ELR (cell line): ENCODE measurements at places on chromosomes 3 and 15.

GRCh38 chr15:36407647-36408046 lies 171.8 kb upstream of the CDIN1 start:
- DNase-seq = peak; percentile 65

GRCh38 chr15:79919090-79919748 lies 22.4 kb upstream of the MTHFS start:
- DNase-seq = no peak

DNA sequence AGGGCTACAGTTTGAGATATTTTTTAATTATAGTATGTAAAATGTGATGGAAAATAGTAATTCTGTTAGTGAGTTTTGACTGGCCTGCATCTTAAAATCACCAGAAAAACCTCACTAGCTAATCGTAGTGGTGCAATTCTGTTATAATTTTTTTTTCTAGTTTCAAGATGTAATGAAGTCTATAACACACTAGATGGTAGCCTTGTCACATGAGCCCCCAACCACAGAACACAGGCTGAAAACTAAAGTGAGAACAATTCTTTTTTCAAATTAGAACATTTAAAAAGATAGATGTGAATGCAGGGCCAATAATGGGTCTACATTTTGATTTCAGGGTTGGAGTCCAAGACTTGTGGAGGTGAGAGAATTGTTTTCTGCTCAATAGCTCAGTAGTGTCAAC lies 83.3 kb upstream of the KCNH8 start:
- no peak for DNase-seq

- DNase-seq = no peak
Observed at GRCh38 chr15:74178326-74179100, 5.0 kb downstream of the ISLR start.

GRCh38 chr3:185709251-185709955 lies 115.4 kb downstream of the IGF2BP2 start:
- no peak for DNase-seq

DNA sequence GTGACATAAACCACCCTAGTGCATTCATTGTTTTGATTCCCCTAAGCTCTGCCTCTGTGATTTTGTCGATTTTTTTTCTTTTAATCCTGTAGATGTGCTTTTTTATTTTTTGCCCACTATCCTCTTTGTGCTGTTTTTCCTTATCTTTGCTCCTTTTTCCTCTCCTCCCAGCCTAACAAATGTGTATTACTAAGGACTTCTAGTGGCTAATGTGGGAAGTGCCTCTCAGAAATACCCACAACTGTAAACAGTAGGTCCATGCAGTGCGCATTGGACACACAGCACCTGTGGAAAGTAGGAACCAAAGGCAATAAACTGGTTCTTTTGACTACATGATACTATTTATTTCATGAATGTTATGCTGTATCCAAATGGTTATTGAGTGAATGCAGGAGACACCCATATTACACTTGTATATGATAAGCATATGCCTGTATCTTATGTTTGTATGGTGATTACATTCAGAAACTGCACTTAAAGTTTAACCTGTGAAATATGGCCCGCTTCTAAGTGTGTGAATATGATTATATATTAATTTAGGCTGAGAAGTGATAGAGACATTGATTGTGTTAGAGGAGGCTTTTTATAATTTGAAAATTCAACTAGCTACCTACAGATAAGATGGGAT lies 147.8 kb downstream of the PLCL2 start:
- DNase-seq = peak; percentile 60

DNA sequence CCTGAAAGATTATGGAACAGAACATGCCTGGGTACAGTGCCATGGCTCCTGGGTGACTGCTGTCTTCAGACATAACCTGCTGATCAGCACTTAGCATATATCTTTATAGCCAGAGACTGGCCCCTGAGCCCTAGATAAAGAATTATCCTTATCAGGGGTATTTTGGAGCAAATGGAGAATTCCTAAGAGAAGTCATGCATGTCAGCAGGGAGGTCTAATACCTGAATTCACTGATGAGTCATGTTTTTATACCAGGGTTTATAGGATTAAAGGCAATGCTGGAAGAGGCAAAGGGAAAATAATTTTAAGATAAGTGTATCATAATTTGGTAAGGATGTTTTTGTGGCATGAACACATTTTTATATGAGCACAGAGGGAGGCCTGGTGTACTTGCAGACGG lies 159.8 kb downstream of the ADAMTSL3 start:
- DNase-seq = no peak

DNA sequence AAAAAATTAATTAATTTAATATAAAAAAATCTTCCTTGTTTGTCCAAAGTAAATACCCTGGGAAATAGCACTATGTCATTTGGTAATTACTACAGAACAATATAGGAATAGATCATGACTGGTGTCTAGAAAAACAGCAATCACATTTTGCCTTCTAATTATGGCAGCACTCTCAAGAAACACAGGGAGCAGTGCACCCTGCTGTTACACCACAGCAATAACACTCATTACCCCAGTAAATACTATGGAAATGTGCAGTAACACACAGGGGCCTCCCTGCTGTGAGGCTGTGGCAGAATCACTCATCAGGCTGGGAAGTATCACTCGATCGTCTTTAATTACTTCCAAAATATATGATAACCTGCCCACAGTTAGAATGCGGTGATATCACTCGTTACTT lies 646.0 kb downstream of the TUSC7 start:
- peak; percentile 0 for DNase-seq

GRCh38 chr3:123341-123740 lies 73.2 kb upstream of the CHL1 start:
- DNase-seq = no peak

DNA sequence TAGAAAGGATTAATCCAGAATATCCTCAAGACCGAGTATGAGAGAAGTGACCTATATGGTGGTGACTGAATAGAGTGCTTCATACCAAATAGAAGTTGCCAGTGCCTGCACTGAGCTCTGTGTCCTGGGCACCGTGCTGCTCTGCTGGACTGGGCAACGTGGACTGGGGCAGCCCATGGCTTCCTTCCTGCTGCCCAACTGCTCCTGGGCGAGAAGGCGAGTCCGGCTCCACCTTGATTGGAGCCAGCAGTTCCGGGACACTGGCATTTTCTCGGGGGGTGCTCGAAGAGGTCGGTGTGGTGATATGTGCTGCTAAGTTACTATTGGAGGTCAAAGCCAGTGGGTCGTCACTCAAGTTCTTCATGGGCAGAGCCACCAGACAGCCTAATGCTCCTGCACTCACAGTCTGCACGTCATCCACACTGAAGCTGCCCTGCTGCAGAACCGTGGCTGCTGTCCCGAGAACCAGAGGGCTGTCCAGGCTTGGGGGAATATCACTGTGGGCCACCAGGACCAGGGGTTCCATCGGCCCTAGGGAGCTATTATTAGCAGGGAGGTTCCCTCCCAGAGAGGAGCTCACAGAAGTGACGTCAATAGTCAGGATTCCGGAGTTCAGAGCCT lies 14.1 kb downstream of the ZXDC start:
- DNase-seq = no peak

DNA sequence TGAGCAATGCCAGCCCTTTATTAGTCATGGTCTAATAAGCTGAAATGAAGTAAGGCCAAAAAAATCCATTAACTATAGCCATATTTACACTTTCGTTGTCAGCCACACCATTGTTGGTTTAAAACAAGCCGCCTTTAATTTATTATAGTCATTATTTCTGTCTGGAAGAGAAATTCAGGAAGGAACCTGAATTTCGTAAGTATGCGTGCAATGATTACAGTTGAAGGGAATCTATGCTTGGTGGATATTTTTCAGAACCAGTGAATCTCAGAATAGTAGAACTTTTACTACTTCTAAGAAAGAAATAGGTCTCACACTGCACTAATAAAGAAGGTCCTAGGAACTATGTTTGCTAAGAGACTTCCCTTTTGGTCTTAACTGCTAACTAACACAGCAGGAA lies 59.1 kb downstream of the FAM43A start:
- DNase-seq = no peak

GRCh38 chr3:141255137-141255845 lies 23.7 kb downstream of the PXYLP1 start:
- DNase-seq = no peak

GRCh38 chr3:192122832-192123594 lies 604.3 kb downstream of the FGF12 start:
- DNase-seq = no peak

GRCh38 chr15:27086149-27086548 lies 115.2 kb downstream of the GABRG3 start:
- no peak for DNase-seq

- DNase-seq = no peak
Observed at GRCh38 chr3:122882361-122882947, 87.6 kb downstream of the SLC49A4 start.

GRCh38 chr3:196049653-196050052 lies 32.2 kb downstream of the TFRC start:
- no peak for DNase-seq

- DNase-seq = peak; percentile 5
Observed at GRCh38 chr15:73233623-73234022, 135.1 kb downstream of the HCN4 start.

- no peak for DNase-seq
Observed at GRCh38 chr15:40298216-40298935, 9.4 kb downstream of the PLCB2 start.

DNA sequence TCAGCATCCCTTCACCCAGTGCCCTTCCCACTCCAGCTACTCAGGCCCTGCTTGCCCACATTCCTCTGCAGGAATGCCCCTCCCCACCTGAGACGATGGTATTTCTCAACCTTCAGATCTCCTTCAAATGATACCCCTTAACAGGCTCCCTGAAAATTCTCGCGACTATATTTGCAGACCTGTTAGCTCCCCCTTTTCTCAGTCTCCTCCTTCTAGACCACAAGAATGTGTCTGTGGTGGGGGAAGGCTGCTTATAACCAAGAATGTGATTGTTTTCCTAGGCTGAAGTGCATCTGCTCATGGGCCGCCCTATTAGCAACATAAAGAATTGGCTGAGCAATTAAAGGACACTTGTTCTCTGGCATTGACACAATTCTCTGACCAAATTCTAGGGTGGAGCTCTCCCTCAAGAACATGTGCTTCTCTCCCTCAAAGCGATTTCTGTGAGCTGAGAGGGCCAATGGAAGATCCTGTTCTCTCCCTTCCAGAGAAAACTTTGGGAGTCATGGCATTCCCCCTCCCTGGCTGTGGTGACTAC lies 19.1 kb upstream of the LIMD1 start:
- DNase-seq = peak; percentile 58

DNA sequence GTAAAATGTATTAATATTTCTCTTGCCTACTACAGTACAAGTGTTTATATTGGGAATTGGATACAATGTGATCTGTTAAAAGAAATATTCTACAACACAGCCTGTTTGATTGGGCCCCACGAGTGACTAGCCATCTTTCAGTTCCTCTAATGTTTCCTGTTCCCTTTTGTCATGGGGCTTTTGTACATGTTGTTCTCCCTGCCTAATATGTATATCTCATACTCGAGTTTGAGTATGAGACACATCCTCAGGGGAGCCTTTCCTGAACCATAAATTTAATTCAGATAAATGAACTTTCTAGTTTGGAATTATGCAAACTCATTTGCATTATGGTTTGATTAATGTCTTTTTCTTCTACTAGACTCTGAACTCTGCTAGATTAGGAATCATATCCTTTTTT lies 65.5 kb downstream of the MEF2A start:
- no peak for DNase-seq

GRCh38 chr3:32457971-32458471 lies 44.6 kb downstream of the CMTM6 start:
- DNase-seq = no peak

DNA sequence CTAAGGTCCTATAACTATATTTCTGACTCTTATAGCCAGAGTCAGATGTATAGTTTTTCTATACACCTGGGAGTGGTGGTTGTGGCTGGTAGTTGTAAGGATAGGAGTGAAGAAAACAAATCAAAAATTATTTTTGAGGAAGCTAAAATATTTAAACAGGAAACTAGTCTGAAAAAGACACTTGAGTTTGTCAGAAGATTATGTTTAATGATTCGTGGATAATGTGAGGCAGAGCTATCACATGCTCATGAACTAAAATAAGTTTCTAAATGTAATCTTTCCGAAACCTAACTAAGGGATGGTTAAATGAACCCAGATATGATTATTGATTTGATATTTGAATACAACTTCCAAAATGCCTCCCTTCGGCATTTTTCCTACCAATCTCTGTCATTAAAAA lies 30.4 kb downstream of the GABRR3 start:
- DNase-seq = no peak

DNA sequence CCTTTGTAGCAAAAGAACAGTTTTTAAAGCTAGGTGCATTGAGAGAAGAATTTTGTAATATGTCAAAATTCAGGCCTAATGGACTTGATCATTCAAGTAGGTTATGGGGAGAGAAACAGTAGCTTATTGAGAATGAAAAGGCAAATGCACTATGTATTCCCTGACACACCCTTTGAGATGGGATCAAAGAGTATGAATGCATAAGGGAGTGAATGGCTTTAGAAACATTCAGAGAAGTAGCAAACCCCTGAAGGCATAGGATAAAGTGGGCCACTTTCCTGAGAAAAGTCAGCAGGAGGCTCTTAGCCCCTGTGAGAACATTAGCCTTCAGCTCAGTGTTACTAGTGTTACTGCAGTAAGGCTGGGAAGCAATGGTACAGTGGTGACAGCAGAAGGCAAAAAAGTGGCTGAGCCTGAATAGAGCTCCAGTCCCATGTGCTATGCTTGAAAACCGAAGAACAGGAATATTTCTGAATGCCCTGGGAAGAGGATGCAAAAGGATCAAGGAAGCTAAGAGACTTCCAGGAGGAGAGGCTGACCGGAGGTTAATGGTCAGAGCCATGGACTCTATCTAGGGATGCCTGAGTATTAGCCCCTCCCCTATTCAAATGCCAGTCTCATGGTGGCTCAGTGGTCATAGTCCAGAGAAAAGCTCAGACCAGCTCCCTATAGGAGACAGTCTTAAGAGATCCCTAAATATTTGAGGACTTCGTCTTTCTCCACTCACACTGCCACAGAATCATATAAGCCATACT lies 218.2 kb upstream of the SGO1 start:
- DNase-seq = no peak

DNA sequence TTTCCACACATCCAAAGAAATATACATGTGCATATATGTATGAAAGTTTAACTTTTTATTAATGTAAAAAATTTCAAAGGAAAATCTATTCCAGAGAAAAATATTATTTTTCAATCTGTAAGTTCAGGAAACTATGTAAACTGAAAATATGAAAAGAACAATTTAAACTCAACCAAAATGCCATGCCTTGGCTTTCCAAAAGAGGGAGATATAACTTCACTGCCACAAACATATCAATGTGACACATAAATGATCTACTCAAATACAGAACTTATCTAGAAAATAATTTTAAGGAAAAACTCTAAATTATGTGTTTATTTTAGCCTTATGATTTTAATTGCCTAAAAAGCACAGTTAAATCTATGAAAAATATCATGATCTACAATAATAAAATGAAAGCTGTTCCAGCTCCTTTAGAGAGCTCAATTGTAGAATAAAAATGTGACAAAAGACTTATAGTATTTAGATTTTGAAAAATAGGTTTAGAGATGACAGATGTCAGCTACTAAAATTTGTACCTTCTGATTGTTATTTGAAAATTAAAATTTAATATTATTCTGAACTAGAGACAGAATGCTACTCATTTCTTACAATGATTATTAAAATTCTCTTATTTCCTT lies 94.8 kb downstream of the GBE1 start:
- peak; percentile 42 for DNase-seq
